ENCODE measurements at places on chromosomes 13 and 19.

- DNase-seq: no peak
Observed at GRCh38 chr19:13906521-13906904, 512 bp downstream of the CC2D1A start.

GRCh38 chr13:39037410-39037879, 444 bp downstream of the PROSER1 start:
- DNase-seq: no peak

GRCh38 chr13:111449041-111449440, 128.6 kb downstream of the TEX29 start:
- DNase-seq: no peak

DNA sequence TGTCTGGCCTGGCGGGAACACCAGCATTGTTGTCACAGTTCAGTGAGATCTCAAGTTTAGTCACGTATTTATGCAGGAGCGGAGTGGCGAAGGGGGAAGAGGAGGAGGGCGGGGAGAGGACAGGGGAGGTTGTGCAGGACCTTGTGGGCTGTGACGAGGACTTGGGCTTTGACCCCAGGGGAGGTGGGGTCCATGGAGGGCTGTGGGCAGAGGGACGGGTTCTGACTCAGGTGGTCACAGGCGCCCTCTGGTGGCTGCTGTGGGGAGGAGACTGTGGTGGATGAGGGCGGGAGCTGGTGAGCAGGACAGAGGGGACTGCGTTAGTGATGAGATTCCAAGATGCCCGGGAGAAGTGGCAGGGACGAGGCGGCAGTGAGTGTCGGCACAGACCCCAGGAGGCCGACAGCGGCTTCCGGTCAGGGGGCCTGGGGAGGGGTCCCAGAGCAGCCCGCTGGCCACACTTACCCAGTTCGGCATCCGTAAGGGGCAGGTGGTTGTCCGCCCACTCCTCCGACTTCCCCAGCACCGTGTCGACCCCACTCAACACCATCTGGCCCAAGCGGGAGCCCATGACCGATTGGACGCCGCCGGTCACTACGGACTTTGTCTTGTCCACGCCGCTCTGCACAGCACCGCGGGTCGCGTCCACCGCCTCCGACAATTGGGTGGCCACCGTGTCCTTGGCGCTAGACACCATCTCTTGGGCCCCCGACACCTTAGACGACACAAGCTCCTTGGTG, 15.7 kb downstream of the PLIN3 start:
- peak; percentile 70 for DNase-seq

GRCh38 chr13:91889641-91890040, 491.2 kb downstream of the GPC5 start:
- no peak for DNase-seq

DNA sequence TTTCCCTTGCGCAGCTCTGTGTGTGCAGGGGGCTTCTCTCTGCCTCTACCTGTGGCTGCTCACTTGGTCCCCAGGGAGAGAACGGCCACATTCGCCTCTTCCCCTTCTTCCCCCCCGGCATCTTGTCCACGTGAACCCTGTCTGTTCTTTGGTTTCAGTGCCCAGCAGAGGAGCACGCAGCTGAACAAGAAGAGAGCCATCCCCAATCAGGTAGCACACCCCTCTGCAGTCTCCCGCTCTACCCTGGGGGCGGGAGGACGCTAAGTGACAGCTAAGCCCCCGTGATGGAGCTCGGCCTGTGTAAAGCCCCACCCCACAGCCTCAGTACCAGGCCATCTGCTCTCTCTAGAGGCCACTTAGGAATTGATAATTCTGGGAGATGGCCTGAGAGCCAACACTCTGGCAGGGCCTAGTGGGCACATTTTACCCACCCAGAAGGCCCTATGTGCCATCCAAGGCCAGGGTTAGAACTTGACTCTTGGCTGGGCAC, 30.2 kb downstream of the TMED1 start:
- DNase-seq: peak; percentile 22

- DNase-seq: no peak
Observed at GRCh38 chr19:2223959-2224358, 12.2 kb downstream of the PLEKHJ1 start.

GRCh38 chr13:27476943-27477703, 26.8 kb upstream of the MTIF3 start:
- DNase-seq: no peak

DNA sequence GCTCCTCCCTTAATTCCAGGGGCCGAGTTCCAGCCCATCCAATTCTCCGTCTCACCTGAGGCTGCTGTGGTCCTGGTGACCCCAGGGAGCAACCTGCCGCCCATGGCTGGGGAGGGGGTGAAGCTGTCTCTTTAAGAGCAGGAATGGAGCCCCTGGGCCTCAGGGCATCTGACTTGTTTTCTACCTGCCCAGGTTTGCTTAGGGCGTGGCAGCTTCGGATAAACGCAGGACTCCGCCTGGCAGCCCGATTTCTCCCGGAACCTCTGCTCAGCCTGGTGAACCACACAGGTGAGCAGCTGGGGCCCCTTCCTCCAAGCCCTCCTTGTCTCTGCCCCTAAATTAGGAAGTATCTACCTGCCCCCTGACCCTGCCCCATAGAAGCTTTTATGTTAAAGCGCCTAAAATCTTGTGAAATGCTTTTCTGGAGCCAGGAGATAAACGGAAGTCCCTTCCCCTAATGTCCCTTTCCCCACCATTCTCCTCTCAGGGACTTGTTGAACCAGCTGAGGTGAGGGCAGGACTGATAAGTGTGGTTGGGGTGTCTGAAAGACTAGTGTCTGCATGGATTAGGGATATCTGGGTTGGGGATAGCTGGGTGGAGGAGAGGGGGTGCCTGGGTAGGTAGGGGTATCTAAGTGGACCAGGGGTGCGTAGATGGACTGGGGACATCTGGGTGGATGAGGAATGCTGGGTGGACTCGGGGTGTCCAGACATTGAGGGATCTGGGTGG, 614 bp downstream of the FXYD3 start:
- DNase-seq: no peak
